Left forelimb (tissue), 1 donor: ENCODE measurements at places on chromosomes 12 and 14.

DNA sequence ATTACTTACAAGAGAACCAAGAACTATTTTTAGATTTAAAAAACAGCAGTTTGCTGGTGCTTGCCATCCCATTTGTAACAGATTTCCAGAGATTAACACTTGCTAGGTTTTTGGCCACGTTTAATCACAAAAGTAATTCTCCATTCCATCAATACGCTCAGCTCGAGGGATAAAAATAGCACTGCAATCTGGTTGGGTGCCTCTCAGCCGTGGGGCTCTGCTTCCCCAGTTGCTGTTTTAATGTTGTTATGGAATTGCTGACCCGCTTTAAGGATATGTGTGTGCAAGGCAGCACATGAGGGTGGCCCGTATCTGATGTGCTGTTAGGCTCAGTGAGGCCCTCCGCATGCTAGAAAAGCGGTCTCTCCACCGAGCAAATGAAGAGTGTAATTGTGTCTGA, 222.2 kb upstream of the TMEM260 start:
- DNase-seq: no peak

DNA sequence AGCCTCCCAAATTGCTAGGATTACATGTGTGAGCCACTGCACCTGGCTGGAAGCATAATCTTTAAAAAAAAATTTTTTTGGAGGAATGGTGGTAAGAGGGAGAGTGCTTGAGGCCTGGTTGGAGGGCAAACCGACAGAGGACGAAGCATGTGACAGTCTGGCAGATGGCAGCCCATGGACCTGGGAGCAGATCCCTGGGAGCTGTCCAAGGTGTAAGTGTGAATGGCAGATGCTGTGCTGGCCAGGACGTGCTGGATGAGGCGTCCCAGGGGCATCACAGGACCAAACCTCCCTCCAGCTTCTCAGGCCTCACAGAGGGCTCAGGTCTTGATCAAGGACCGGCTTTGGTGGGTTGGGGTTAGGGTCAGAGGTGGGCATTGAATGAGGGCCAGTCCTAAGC, 128.4 kb upstream of the NCOR2 start:
- no peak for DNase-seq

DNA sequence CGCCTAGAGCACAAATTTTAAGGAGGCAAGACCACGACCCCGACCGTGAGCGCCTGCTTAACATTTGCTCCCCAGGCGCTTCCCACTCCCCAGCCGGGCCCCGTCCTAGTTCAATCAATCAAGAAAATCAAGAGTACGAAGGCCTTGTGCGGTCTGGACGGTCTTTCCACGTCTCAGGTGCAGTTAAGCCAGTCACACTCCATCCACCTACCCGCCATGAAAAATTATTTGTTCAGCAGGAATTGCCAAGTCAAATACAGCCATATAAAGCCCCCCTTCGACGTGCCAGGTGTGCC, 603 bp upstream of the LRR1 start:
- no peak for DNase-seq

GRCh38 chr12:65958456-65958855, 134.2 kb downstream of the HMGA2 start:
- no peak for DNase-seq

DNA sequence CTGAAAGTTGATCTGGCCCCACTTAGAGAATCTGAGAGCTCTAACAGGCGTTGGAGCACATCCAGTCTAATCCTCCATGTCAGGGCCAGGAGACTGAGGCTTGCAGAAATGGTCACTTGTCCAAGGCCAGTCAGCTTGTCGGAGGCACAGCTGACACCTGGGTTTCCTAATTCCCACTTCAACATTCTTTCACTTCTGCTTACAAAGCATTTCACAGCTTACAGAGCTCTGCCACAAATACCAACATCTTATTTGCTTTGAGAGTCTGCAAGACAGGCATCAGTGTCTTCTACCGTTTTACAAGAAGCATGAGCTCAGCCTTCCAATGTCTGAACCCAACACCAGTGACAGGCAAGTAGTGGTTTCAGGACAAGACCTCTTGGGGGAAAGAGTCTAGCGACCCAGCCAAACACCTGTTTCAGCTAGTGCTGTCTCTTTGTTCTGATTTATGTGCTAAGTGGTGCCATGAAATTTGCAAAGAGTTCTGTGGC, 31.8 kb downstream of the ISCA2 start:
- DNase-seq: no peak

GRCh38 chr12:110379197-110379596, 24.3 kb downstream of the ANAPC7 start:
- DNase-seq: no peak

GRCh38 chr12:77124767-77125166, 59.4 kb upstream of the E2F7 start:
- DNase-seq: no peak

DNA sequence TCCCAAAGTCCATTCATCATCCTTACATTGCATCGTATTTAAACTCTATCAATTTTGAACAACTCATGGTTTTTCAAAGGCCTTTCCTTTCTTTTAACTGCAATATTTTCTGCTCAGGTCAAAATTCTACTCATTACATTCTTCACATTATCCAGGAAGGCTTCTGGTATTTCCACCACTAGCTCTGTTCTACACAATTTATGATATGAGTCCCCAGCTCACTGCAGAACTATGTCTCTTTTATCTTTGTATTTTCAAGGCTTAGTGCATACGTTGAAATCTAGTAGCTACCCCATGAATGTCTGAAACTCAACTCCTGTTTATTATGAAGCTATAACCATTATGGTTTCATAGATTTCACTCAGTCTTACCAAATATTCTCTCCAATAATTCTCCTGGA, 282.9 kb downstream of the DUSP6 start:
- DNase-seq: no peak

GRCh38 chr14:68598621-68599447, 194.0 kb downstream of the ZFP36L1 start:
- DNase-seq: no peak

- DNase-seq: no peak
Measured at GRCh38 chr12:74535536-74535935, 2.1 kb upstream of the ATXN7L3B start.

- DNase-seq: no peak
Measured at GRCh38 chr12:115871714-115872113, 405.8 kb downstream of the MED13L start.

DNA sequence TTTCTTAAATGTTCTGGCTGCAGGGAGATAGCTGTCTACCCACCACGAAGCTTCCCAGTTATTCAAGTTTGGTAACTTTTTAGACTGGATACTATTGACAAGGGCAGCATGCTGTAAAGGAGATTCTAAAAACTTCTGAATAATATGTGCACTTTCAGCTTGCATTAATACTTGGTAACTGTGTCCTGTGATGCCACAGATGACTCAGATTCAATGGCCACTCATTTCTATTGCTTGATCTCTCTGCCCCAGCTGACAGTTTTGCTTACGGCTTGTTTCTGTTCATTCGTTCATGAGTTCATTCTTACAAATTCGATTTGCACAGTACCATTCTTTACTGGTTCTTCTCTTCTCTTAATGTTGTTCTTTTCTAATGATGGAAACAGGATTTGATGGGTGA, 142.8 kb downstream of the PELI2 start:
- no peak for DNase-seq

- no peak for DNase-seq
Measured at GRCh38 chr12:49801141-49802063, 26.8 kb downstream of the NCKAP5L start.

- no peak for DNase-seq
Measured at GRCh38 chr12:42701084-42701483, 111.5 kb upstream of the PRICKLE1 start.

- no peak for DNase-seq
Measured at GRCh38 chr12:124021007-124021406, 48.0 kb downstream of the ZNF664 start.

- no peak for DNase-seq
Measured at GRCh38 chr14:81594012-81594411, 60.4 kb upstream of the SEL1L start.

GRCh38 chr14:93965287-93965821, 11.0 kb downstream of the ASB2 start:
- DNase-seq: no peak

DNA sequence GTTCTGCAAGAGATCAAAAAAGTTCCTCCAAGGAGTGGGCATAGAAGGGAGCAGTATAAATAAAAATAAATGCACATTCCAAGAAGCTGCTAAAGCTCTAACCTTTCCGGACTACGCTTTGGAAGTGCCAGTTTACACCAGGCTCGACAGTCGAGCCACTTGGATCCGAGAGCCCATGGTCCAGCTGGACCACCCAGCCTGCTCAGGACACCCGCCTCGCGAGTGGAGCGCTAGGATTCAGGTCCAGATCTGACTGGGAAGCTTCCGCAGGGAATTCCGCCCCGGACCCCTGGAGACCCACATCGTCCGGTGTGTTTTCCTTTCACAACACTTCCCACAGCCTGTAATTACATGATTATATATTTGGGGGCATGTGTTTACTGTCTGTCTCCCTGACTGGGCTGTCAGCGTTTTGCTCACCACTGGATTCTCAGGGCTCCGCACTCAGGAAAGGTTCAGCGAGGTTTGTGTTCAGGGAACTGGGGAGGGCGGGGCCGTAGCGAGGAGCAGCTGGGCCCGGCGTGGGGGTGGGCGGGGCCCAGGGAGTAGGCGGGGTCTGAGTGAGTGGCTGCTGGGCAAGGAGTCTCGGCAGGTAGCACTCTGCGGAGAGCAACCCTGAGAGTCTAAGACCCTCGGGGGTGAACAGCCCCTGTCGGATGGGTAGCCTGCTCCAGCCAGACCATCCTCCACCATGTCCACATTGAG, 52.3 kb upstream of the TMEM263 start:
- peak; percentile 72 for DNase-seq

- peak; percentile 77 for DNase-seq
Measured at GRCh38 chr12:26878661-26879119, 45.7 kb upstream of the ITPR2 start.

GRCh38 chr12:28620281-28620680, 430.0 kb downstream of the CCDC91 start:
- DNase-seq: no peak

DNA sequence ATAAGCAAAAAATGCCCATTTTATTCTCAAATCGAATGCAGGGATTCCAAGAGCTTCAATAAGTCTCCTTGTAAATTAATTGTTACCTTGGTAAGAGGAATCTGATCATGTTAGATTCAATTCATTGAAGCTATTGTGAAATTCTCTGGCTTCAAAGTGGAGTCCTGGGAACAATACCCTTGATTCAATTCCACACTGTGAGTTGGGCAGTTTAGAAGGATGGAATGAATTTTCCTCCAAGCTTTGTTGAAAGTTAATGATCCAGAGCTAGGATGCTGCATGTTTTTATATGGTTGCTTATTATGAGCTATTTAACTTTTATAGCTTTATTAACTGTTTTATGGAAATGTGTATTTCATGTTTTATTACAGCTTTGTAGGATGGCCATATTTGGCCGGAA, 89.9 kb upstream of the IGF1 start:
- DNase-seq: no peak

DNA sequence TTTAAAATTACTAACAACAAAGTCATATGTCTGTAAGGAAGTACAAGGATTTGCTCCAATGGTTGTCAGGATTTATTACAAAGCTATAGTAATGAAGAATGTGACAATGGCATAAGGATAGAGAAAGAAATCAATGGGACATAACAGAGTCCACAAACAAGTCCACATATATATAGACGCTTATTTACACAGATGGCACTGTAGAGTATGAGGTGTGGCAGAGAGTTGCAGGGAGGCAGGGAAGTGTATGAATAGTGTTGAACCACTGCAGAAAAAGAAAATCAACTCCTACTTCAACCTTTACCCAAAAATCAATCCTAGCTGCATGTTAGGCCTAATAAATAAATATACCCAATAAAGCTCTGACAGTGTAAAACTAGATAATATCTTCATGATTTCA, 21.3 kb downstream of the SOS2 start:
- no peak for DNase-seq

GRCh38 chr12:54191126-54191525, 2.3 kb upstream of the SMUG1 start:
- no peak for DNase-seq

DNA sequence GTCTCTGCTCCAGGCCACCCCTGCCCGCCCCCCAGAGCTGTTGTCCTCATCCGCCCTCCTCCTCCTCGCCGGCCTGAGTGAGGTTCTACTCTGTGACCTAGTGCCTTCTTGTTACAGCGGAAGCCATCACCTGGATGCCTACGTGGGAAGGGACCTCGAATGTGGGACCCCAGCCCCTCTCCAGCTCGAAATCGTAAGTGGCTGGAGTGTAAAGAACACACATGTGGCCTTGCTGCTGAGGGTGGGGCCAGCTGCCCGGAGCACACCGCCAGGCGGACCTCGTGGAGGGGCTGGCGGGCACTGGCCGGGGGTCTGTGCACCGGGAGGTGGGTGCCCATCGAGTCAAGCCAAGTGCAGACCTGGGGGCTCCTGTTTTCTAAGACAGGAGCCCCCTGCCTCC, 19.4 kb downstream of the MEG3 start:
- DNase-seq: no peak

DNA sequence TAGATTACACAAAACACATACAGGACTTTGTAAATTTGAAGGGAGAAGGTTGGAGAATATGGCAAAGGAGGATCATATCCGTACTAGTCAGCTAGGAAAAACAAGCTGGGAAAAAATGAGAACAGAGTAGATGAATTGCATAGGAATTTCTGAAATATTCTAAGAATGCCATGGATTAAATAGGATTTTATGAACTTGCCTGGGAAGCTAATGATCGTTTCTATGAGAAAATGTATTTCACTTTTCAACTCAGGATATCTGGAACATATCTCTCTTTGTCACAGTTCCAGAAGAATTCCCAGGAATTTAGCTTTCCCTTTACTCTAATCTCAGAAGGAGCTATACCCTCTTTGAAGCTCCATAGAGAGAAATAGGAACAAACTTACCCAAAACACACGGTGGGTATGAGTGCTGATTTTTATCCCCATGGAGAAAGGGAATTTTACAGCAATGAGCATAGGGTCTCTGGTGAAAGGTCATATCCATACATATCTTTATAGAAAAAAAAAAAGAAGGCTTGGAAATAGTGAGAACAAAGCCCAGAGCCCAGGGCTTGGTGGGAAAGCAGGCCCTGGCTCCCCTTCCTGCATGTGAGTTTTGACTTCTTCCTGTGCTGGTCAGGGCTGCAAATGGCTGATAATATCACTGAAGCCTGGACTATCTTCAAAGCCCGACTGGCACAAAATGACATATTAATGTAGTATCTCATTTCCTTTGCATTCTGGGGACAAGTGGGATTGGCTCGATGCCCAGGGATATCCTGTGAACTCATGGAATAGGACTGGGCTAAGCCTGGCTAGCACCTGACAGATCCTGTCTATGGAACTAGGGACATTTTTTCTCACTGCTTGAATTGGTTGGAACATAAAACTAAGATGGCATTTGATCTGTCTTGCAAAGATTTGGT, 136.3 kb downstream of the AEBP2 start:
- no peak for DNase-seq

DNA sequence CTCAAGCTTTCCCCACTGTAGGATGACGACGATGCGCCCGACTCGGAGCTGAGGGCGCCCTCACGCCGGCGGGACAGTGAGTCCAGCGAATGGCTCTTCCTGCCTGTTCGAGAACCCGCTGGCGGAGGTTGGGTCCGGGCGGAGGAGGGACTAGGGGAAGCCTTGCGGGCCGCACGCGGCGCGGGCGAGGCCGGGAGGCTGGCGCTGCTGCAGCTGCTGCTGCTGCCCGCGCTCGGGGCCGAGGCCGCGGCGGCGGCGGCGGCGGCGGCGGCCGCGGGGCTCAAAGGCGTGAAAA, 1.9 kb downstream of the CCDC177 start:
- no peak for DNase-seq
